Stimulated activated CD8-positive, alpha-beta memory T cell treated with anti-CD3 and anti-CD28 coated beads, Interleukin-4, amount 100 ng/mL, for 1 hour (primary cell): ENCODE measurements at places on chromosomes 4 and X.

DNA sequence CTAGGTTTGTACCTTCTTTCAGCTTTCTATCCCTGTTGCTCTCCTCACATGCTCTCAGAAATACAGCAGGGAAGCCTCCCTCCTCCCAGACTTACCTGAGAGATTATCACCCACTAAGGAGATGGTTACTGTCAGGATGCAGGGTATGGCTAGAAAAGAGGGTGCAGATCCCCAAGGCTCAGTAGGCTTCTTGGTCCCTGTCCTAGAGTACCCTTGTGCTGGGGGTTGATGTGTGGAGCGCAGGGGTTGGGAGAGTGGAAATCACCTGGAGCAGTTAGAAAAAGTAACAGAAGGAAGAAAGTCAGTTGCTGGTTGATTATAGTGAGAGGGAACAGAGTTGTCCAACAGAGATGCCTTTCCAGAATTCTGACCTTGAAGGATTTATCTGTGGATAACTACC is 80.2 kb downstream of the CNGA2 start:
- no peak for DNase-seq

GRCh38 chr4:137300776-137301175 is 231.5 kb downstream of the PCDH18 start:
- DNase-seq: no peak

- DNase-seq: no peak
Measured at GRCh38 chr4:41257906-41258305, 1.2 kb downstream of the UCHL1 start.

DNA sequence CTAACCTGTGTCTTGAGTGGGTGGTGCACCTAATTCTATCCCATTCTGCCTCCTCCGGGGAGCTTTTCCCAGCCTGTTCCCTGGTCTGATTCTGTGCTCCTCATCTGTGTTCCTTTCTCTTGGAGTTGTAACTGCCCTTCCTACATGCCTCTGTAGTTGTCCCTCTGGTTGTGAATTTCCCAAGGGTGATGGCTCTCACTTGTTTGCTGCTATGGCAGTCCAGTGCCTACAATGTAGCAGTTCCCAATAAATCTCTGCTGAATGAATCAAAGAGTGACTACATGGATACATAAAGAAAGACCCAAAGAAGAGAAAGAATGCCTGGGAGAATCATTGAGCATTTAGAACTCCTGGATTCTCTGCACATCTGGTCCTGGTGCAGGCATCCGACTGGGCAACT is 141.6 kb downstream of the HS3ST1 start:
- DNase-seq: no peak

DNA sequence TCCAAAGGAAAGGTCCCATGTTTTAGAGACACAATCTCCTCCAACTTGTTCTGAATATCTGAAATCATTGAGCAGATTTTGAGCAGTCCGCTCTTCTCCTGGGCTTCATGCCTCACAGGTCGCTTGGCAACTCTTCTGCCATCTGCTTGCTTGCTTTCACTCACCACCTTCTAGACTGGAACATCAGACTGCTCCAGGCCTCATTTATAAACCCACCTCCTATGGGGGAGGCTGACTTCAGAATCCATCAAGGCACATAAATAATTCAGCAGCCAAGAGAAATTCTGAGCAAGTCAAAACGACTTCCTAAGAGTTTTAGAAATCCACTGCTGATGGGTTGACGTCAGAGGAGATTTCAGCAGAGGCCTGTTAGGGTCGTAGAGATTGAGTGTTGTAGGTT is 64.1 kb downstream of the FAM184B start:
- no peak for DNase-seq

DNA sequence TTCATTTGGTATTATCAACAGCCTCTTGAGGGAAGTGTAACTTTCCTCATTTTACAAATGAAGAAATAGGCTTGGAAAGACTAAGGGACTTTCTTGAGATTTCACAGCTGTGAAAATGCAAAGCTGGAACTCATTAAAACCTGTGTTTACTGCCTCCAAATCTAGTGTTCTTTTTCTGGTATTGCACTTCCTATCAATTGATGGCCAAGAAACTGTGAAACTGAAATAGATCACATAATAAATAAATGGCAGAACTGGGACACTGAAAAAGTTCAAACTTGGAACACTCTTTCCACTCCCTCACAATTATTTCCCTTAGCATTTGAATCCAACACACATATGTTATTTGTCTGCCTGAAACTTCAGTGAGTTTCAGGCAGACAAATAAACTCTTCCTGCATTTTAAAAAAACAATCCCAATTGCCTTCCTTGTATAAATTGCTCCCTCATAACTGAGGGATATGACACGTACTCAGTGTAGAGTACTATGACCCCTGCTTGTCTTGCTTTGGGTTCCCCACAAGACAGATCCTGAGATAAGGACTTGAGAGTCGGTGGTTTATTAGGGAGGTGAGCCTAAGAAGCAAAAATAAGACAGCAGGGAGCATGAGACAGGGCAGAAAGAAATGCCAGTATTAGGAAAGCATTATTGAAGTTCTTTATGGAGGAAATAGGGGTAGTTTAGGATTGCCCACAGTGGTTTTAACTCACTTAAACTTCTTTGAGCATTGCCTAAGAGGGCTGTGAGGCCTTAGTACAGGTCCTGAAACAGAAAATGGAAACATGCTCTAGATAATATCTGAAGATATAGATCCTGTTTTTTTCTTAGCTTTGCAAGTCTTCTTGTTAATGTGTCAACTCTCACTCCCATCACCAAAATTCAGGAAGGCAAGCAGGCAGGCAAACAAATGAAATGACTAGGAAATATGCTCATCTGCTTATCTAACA is 33.9 kb downstream of the RTL3 start:
- no peak for DNase-seq

DNA sequence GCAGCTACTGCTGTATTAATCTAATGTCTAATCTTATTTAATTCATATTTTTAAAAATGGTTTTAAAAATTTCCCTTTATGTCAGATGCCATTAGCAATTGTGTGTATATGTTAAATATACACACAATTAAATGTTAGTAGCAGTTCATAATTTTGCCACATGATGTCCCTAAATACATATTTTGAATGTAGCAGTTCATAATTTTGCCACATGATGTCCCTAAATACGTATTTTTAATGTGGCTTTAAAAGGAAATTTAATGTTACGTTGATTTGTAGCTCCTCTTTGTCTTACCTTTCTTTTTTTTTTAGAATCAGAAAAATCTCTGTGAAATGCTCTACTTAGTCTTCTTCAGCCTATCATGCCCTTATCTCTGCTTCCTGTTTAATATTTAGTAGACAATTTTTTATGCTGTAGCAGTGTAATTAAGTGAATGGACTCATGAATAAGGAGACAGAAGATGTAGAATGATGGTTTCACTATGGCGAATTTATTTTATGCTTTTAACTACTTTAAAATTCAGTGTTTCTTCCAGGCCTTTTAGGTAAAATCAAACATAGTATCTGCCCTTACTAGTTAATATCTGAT is 26.1 kb downstream of the RBM46 start:
- no peak for DNase-seq

GRCh38 chr4:67719953-67720617 is 19.1 kb upstream of the UBA6 start:
- no peak for DNase-seq

- DNase-seq: no peak
Measured at GRCh38 chr4:3435686-3435956, 6.1 kb upstream of the HGFAC start.

DNA sequence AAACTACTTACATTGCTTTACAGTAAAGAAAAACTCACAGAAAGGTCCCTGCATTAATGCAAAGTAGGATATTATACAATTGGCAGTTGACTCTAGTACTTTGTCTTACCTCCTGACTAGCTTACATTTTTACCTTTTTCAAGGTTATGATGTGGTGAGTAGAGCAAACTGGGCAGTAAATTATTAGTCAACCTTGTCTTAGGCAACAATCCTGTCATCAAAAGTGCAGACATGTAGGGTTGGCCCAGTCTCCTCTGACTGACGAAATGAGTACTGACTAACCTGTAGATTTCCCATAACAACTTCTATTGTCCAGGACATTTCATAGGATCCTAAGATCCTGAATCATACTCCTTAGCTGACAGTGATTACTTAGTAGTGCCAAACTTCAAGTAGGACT is 142.0 kb upstream of the NUDT6 start:
- no peak for DNase-seq

- no peak for DNase-seq
Measured at GRCh38 chrX:68995780-68996551, 167.1 kb downstream of the EFNB1 start.

DNA sequence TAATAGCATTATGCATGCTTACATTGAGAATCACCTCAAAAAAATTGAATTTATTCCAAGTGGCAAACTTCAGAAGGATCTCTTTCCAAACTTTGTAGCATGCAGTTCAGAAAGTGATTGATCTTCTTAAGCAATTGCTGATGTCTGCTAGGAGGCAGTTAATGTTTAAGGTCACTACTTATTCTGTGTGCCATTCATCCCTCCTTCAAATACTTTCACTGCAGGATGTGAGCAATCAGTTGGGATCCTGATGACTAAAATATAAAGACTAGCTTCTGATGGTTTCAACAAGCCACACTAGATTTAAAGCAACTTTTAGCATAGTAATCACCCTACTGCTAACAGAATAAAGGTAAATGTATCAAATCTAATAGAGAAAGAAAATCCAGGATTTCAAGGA is 414.1 kb downstream of the ADGRL3 start:
- DNase-seq: no peak

DNA sequence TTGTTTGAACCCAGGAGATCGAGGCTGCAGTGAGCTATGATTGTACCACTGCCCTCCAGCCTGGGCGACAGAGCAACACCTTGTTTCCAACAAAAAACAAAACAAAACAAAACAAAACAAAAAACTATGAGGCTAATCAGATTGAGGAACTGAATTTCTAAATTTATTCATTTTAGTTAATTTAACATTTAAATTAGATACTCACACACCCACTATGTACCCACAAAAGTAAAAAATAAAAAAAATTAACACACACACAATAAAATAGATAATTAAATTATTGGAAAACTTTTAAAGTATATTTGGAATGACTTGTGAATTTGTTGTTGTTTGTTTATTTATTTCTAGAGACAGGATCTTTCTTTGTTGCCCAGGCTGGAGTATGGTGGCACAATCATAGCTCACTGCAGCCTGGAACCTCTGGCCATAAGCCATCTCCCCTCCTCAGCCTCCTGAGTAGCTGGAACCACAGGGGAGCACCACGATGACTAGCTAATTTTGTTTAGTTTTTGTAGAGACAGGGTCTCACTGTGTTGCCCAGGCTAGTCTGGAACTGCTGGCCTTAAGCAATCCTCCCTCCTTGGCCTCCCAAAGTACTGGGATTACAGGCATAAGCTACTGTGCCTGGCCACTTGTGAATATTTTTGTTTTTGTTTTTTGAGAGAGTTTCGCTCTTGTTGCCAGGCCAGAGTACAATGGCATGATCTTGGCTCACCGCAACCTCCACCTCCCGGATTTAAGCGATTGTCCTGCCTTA is 9.8 kb upstream of the ZNF157 start:
- DNase-seq: no peak

DNA sequence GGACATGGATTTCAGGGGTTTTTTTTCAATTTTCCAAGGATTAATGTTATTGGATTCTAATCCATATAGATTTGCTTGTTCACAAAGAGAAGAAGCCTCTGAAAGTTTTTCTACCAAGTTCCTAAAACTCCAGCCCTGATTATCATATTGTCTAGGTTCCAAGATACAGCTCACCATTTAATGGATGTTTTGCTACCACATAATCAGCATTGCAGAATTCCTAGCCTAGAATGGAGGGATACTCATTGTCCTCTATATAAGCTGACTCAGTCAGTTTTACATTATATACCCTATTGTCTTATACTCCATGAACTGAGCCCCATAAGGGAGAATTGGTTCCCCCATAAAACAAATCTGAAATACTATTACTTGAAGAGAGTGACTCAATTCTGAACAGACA is 664.7 kb upstream of the FAM241A start:
- DNase-seq: no peak

GRCh38 chr4:55539658-55540057 is 7.1 kb downstream of the CLOCK start:
- DNase-seq: no peak

DNA sequence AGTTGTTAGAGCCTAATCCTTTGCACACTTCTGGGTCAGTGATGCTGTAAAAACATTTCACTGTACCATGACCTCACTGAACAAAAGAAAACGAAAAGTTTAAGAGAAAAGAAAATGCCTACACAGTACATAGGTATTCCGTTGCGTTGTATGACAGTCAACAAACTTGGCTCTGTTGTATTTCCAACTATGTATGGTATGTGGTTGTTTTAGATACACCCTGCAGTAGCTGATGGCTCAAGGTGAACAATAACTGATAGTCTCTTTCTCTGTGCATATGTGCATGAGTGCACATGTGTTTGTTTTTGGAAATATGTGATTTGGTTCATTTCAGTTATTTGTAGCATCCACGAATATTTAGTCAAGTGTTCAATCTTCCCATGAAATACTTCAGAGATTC is 176.0 kb downstream of the BMPR1B start:
- no peak for DNase-seq

DNA sequence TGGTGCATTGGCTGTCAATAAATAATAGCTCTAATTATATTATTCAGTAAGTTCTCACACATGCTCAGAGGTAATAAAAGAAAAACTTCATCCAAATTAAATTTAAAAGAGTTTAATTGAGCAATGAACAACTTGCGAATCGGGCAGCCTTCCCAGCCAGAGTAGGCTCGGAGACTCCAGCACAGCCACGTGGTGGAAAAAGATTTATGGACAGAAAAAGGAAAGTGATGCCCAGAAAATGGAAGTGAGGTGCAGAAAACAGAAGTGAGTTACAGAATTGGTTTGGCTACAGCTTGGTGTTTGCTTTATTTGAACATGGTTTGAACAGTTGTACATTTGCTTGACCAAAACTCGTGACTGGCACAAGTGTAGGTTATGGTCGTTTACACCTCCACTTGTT is 13.6 kb upstream of the BOD1L1 start:
- no peak for DNase-seq

GRCh38 chrX:74506317-74507115 is 85.2 kb downstream of the SLC16A2 start:
- no peak for DNase-seq

GRCh38 chrX:45794995-45795337 is 594.3 kb upstream of the DIPK2B start:
- no peak for DNase-seq

GRCh38 chrX:21657318-21658151 is 595 bp downstream of the KLHL34 start:
- DNase-seq: no peak

DNA sequence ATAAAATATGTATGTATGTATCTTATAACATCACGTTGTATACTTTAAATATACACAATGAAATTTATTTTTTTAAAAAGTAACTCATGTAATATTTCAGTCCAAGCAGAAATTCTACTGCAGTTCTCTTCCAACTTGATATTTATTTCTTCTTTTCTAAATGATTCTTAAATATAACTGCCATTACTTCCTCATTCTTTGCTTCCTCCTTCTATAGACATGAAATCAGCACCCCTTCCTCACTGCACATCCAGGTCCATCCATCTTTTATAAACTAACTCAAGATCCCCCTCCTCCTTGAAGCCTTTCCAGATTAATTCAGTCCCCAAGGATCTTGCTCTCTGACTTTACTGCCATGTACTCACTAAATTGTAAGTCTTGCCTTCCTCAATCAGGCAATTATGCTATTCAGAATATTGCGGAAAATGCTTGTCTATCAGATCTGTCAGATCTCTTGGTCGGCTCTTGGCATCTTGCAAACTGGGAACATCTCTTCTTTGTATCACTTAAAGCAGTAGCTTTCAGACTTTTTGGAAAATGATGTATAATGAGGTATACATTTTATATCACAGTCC is 3.7 kb downstream of the GPRIN3 start:
- DNase-seq: no peak
